ENCODE measurements at places on chromosomes 7 and 10.

DNA sequence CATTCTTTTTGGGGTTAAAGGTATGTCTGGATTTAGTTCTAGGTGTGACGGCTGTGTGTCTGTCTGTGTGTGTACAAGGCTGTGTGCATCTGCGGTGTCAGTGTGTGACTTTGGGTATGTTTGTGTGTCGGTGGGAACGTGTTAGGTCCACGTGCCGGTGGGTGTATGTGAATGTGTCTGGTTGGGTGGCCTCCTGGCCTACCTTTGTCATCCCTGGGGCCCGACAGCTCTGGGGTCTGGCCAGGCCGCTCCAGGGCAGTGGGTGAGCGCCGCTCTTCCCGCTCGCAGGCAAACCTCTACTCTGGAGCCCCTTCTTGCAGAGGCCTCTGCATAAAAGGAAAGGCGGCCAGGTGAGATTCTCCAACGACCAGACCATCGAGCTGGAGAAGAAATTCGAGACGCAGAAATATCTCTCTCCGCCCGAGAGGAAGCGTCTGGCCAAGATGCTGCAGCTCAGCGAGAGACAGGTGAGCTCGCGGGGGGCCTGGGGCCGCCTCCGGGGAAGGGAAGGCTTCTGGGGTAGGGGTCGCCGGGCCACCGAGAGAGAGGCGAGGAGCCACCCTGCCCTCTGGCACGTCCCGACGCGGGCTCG lies 2.4 kb downstream of the HHEX start:
- DNase-seq = no peak

DNA sequence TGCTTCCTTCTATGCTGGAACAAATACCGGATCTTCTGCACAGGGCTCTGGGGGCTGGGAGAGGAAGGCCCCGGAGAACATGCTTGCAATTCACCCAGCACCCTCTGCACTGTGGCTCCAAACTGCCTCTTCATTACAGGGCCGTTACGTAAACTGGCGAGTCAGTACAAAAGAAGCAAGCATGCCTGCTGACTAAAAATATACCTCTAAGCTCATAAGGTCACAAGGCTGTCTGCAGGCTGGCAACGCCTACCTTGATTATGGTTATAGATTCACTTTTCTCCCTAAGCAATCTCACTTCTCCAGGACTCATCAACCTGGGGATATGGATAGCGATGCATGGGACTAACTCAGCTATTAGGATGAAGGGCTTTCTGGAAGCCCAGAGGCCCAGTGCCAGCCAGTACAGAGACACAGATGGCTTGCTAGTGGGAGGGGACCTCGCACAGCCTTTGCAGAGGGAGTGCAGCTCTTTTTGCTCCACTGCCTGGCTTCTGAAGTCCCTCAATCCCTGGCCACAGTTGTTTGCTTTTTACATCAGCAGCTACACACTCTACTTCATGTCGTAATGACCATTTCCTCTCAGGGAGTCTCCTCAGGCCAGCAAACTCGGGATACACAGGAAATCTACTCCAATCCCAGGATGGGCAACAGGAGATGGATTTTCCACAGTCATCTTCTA lies 96.1 kb downstream of the SH3PXD2A start:
- DNase-seq = no peak

DNA sequence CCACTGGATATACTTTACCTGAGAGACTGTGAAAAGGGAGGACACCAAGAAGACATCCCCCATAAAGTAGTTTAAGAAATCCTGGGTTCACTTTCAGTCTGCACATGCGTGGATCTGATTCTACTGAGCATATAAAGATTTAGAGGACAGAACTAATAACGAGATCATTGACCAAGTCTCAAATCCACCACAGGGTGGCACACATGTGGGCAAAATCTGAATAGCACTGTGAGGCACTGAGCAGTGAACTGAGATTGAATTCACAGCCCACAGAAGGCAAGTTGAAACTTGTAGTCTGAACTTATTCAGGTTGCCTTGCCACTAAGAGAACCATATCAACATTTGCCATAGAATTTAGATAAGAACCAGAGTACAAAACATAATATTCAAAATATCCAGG lies 818.6 kb downstream of the GRID1 start:
- DNase-seq = no peak

GRCh38 chr10:132974886-132975830 lies 32.8 kb upstream of the CFAP46 start:
- no peak for DNase-seq

- no peak for DNase-seq
Measured at GRCh38 chr7:104207348-104207730, 474 bp downstream of the ORC5 start.

GRCh38 chr7:41391818-41392217 lies 311.1 kb downstream of the INHBA start:
- no peak for DNase-seq

DNA sequence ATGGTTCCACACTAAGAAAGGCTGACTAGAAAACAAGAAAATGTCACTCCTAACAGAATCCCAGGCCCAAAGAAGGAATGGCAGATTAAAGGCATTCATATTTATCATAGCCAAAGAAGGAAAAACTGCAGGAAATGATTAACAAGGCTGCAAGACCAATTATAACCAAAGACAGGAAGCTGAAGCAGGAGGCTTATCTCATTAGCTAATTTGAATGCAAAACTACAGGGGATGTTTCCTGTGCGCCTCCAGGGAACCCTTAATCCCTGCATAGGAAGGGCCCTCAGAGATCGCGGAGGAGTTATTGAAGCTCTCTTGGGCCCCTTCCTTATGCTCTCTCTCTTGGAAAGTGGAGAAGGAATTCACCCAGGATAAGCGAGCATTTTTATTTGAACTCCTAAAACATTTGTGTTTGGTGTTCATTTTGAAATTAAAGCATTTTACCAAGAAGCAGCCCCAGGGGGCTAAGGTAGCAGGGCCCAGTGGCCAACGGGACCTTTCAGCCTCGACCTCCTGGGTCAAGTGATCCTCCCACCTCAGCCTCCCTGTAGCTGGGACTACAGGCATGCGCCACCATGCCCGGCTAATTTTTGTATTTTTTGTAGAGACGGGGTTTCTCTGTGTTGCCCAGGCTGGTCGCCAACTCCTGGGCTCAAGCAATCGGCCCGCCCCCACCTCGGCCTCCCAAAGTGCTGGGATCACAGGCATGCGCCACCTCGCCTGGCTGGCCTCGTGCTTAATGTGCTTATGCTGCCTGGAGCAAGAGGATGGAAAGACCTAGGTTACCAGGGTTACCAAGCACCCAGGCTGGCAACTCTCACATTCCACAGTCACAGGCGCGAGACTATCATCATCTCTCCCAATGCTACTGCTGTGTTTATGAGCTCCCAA lies 24.1 kb upstream of the PROSER2 start:
- DNase-seq = no peak

- DNase-seq = no peak
Measured at GRCh38 chr7:99437946-99438572, 539 bp downstream of the PTCD1 start.

DNA sequence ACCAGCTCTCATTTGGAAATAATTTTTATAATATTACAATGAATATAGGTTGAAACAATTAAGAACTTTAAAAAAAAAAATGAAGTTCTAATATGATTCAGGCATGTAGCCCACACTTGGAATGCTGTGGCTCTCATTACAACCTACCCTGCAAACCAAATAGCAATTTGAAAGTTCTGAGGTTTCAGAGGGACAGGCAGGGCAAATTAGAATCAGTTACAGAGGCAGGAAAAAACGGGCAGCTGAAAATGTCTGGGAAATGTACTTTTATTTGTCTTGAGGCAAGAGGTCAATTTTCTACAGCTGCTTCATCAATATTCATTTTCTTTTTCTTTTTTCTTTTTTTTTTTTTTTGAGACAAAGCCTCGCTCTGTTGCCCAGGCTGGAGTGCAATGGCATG lies 95.3 kb downstream of the PIP4K2A start:
- no peak for DNase-seq

GRCh38 chr7:127889677-127890076 lies 141.6 kb downstream of the LRRC4 start:
- DNase-seq = no peak

- no peak for DNase-seq
Measured at GRCh38 chr10:121841862-121842261, 86.0 kb downstream of the ATE1 start.

- no peak for DNase-seq
Measured at GRCh38 chr10:33521062-33521461, 186.6 kb upstream of the NRP1 start.

DNA sequence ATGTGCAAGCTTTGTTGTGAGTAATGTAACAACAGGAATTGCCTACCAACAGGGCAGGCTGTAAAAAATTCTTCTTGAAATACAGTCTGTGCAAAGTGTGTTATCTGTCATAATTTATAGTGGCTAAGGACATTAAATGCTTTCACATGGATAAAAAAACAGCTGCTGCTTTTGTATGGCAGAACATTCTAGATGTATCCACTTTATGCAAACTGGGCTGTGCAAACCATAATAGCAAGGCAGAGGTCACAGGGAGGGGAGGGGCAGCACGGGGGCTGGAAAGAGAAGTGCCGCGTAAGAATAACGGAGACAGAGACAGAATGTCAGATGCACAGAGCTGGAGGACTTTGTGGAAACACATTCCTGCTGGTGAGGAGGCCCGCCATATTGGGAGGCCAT lies 86.1 kb downstream of the VOPP1 start:
- no peak for DNase-seq

GRCh38 chr7:76023002-76023401 lies 24.8 kb downstream of the STYXL1 start:
- no peak for DNase-seq

- DNase-seq = no peak
Measured at GRCh38 chr7:157678501-157678900, 341.7 kb downstream of the DNAJB6 start.

- DNase-seq = no peak
Measured at GRCh38 chr7:132367795-132368194, 208.5 kb downstream of the PLXNA4 start.

DNA sequence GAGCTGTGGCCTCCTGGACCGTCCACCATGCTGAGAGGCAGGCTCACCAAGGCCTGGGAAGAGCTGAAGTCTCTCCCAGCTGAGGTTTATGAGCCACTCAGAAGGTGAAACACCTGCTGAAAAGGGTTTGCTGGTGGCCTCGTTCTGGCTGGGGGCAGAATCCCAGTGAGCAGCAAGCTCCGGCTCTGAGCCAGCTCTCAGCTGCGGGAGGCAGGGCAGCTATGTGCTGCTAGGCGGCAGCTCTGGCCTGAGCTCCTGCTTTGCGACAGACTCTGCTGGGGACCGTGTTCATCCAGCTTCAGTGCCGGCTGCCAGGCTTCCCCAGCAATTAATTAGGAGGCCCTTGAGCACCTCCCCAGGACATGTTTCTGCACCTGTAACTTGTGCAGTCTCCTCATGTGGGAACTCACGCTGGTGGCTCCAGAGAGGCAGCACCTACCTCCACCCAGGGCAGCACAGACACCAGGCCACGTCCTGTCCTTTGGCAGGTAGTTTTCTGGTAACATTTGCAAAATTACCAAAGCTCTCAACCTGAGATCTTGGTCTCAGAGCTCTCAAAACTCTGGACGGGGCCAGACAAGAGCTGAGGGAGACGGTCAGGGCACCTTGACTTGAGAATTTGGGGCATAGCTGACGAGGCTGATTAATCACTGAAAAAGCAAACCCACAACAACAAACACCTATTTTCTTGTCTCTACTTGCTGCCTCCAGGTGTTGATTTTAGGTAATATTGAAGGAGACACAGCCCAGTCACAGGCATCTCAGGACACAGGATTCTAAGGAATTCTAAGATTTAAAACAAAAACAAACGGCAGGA lies 185.0 kb downstream of the TCERG1L start:
- DNase-seq = no peak

GRCh38 chr10:123109466-123109865 lies 26.3 kb upstream of the HMX3 start:
- DNase-seq = no peak

- no peak for DNase-seq
Measured at GRCh38 chr10:77355844-77356243, 281.8 kb downstream of the KCNMA1 start.

DNA sequence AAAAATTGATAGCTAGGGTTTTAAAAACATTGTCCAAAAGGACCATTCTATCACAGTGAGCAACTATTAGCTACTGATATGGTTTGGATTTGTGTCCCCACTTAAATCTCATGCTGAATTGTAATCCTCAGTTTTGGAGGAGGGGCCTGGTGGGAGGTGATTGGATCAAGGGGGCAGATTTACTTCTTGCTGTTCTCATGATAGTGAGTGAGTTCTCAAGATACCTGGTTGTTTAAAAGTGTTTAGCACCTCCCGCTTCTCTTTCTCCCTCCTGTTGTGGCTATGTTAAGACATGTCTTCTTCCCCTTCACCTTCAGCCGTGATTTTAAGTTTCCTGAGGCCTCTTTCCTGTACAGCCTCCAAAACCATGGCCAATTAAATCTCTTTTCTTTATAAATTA lies 500.4 kb upstream of the POT1 start:
- no peak for DNase-seq

DNA sequence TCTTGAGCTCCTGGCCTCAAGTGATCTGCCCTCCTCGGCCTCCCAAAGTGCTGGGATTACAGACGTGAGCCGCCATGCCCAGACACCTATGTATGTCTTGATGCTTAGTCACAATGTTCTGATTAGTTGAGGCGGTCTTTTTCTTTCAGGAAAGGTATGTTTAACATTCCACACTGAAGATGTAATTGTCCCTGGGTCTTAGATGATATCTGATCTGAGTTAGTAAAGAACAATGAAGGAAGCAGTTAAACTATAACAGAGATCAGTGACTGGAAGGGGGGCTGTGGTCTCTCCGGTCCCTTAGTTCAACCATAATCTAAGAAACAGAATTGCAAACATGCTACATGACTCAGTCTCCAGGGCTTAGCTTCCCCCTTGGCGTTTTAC lies 31.5 kb upstream of the SH2D4B start:
- DNase-seq = no peak

GRCh38 chr10:102629661-102630614 lies 14.3 kb upstream of the TRIM8 start:
- DNase-seq = no peak

DNA sequence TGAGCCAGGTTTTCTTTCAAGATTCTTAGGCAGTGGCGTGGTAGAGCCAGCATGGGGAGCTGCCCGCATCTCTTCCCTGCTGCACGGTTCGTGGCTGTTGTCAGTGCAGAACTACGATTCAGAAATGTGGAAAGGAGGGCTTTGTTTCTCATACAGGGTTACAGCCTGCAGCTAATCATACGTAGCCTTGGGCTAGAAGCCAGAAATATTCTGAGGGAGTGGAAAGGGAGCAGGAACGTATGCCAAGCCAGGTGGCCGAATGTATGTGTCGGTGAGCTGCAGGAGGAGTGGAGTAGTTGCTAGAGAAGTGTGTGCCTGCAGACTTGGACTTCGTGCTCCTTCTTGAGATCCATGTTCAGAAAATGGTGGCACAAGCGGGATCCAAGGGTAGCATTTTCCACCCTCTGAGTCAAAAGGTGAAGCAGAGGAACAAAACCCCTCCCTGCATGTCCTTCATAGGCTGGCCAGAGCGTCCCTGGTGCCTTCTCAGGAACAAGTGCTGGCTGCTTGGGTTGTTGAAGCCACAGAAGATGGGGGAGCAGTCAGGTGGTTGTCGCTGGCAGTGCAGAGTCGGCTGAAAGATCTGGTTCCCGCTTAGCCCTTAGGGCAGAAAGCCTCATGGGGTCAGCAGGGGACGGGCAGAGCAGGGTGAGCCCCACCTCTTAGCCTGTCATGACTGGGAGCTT lies 40.9 kb downstream of the LANCL2 start:
- no peak for DNase-seq
